H4 (cell line): ENCODE measurements at places on chromosomes 4 and X. TPM values are rescaled to one million over a fixed set of nuclear protein-coding genes. Genes with fewer than 3 reads are reported as not detected.

CLIC2 gene
- total RNA-seq, result 31.6 and 44.7 TPM in 2 replicates

MND1 gene
- 13.4 and 25.3 TPM in 2 replicates for total RNA-seq

ARR3 gene
- not detected in 2 replicates for total RNA-seq

MID2 gene
- total RNA-seq, result 13.4 and 14.2 TPM in 2 replicates

UGT2B11 gene
- total RNA-seq, result not detected in 2 replicates

CYLC1 gene
- not detected in 2 replicates for total RNA-seq

HSFX1 gene
- total RNA-seq, result not detected in 2 replicates

MAGEA4 gene
- total RNA-seq, result not detected in 2 replicates

EGFL6 gene
- total RNA-seq, result not detected in 2 replicates

ADRA2C gene
- total RNA-seq, result 1.7 TPM in 2 replicates

NLGN4X gene
- total RNA-seq, result 3.8 and 5.6 TPM in 2 replicates

HSFX4 gene
- not detected in 2 replicates for total RNA-seq

FAM47A gene
- not detected in 2 replicates for total RNA-seq

ATOH1 gene
- total RNA-seq, result not detected in 2 replicates

C4orf54 gene
- 0.04 TPM in 1 of 2 replicates, not detected in the other for total RNA-seq

RTL9 gene
- 0.04 and 0.15 TPM in 2 replicates for total RNA-seq

MAGEC3 gene
- total RNA-seq, result not detected in 2 replicates

MAGEC2 gene
- 77.8 and 91.2 TPM in 2 replicates for total RNA-seq

RAB39B gene
- total RNA-seq, result 1.6 and 2.6 TPM in 2 replicates

IL3RA gene
- total RNA-seq, result 0.72 and 1.1 TPM in 2 replicates

JCHAIN gene
- total RNA-seq, result 1.3 TPM in 1 of 2 replicates, not detected in the other

GAGE13 gene
- not detected in 2 replicates for total RNA-seq

RXFP1 gene
- not detected in 2 replicates for total RNA-seq

GIMD1 gene
- total RNA-seq, result not detected in 2 replicates

DUSP9 gene
- total RNA-seq, result 1.3 and 3.2 TPM in 2 replicates

ZNF157 gene
- total RNA-seq, result not detected in 2 replicates

IGFBP7 gene
- total RNA-seq, result 45.1 and 45.5 TPM in 2 replicates

SPANXC gene
- total RNA-seq, result 4.1 and 5.3 TPM in 2 replicates

MAP3K15 gene
- 0.50 and 1.4 TPM in 2 replicates for total RNA-seq

CPZ gene
- total RNA-seq, result 1.2 and 1.6 TPM in 2 replicates

CEP135 gene
- 2.3 and 5.2 TPM in 2 replicates for total RNA-seq

FAM241A gene
- 2.3 and 2.6 TPM in 2 replicates for total RNA-seq

PLP1 gene
- 0.02 TPM in 1 of 2 replicates, not detected in the other for total RNA-seq

S100P gene
- total RNA-seq, result 0.21 and 0.35 TPM in 2 replicates

PSAPL1 gene
- not detected in 2 replicates for total RNA-seq

SLC2A9 gene
- total RNA-seq, result 0.35 TPM in 1 of 2 replicates, not detected in the other

HELT gene
- total RNA-seq, result not detected in 2 replicates

CT45A2 gene
- total RNA-seq, result not detected in 2 replicates

SPANXN3 gene
- not detected in 2 replicates for total RNA-seq

BST1 gene
- total RNA-seq, result 0.56 TPM in 1 of 2 replicates, not detected in the other

POLN gene
- total RNA-seq, result 1.0 and 1.8 TPM in 2 replicates

CDKL2 gene
- total RNA-seq, result 0.02 and 0.31 TPM in 2 replicates

IL2 gene
- total RNA-seq, result not detected in 2 replicates

IL21 gene
- total RNA-seq, result not detected in 2 replicates

UGT2A2 gene
- not detected in 2 replicates for total RNA-seq

AKAP4 gene
- total RNA-seq, result not detected in 2 replicates

YY2 gene
- total RNA-seq, result 2.1 and 2.4 TPM in 2 replicates

SOX3 gene
- not detected in 2 replicates for total RNA-seq
